Fibroblast of gingiva (primary cell): ENCODE measurements at places on chromosomes 12 and 14.
A peak's percentile ranks its signal among the peaks of the same experiment; 100 is the strongest.

- DNase-seq = no peak
These were observed 623 bp upstream of the TSPAN8 start for GRCh38 chr12:71158361-71158882.

GRCh38 chr12:47189728-47190127, 110.0 kb upstream of the AMIGO2 start:
- no peak for DNase-seq

DNA sequence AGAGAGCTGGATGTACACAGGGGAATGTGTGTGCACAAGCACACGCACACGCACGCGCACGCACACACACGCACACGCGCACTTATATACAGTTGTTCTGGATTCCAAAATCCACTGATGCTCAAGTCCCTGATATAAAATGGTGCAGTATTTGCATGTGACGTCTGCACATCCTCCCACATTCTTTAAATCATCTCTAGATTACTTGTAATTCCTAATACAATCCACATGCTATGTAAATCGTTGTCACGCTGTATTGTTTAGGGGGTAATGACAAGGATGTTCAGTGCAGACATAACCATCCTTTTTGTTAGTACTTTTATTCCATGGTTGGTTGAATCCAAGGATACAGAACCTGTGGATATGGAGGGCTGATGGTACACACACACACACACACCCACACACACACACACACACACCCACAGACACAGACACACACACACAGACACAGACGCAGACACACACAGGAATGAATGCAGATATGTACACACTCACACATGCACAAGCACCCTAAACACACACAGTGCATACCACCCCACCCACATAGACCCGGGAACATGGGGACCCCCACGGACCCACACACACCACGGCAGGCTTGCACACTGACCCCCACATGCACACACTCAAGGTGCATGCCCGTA, 188.5 kb upstream of the PRMT8 start:
- DNase-seq = peak; percentile 30

- DNase-seq = no peak
These were observed 4.3 kb downstream of the NFE2 start for GRCh38 chr12:54296393-54297099.

DNA sequence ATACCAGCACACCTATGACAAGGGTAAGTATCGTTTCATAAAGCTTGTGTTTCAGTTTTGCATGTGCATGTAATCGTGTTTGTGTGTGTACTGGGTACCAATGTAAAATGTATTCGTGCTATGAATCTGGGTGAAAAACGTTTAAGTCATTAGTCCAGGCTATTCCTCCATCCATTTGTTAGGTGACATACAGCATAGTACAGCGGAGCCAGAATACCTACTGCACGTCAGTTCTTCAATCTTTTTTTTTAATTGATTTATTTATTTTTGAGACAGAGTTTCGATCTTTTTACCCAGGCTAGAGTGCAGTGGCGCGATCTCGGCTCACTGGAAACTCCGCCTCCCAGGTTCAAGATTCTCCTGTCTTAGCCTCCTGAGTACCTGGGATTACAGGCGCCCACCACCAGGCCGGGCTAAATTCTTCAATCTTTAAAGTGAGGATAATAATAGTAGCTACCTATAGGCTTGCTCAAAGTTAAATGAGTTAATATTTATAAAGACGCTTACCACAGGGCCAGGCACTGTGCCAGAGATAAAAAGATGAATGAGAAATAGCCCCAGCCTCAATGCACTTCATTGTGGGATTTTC, 661 bp upstream of the RPS26 start:
- DNase-seq = no peak

- peak; percentile 89 for DNase-seq
These were observed 18.5 kb downstream of the NCOR2 start for GRCh38 chr12:124548854-124549378.

GRCh38 chr12:74241341-74241740, 296.3 kb upstream of the ATXN7L3B start:
- DNase-seq = no peak
